ENCODE measurements at places on chromosomes 5 and 9. TPM values are rescaled to one million over a fixed set of nuclear protein-coding genes. Genes with fewer than 3 reads are reported as not detected.

HK3 gene
- total RNA-seq = 1.4 TPM

ANKH gene
- total RNA-seq = 69.5 TPM

MACROH2A1 gene
- total RNA-seq = 252 TPM

TAF1L gene
- not detected for total RNA-seq

TEK gene
- not detected for total RNA-seq

GRCh38 chr5:11733185-11733839 lies 170.9 kb downstream of the CTNND2 start:
- no peak overlapping the region for H3K27ac ChIP-seq
- H3K36me3 ChIP-seq = no peaks in the 10 kb centered on the region
- DNase-seq = no peak
- no peak overlapping the region for H3K4me3 ChIP-seq

DNA sequence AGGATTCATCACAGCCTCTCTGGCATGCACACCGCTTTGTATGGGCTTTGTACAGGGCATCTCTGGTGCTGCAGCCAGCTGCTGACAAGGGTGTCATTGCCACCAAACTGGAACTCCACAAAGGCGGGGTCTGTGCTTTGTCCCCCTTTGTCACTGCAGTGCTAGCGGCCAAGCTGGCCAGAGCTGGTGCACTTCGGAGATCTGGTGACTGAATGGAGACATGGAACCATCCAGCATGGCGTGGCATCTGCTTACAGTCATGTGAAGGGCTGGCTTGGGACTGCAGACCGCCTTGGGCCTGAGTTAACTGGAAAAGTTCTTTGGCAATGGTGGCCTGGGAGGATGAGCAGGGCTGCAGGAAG lies 18.7 kb upstream of the COL5A1 start:
- H3K27me3 ChIP-seq = no peaks in the 10 kb centered on the region
- H3K4me3 ChIP-seq = no peak overlapping the region
- DNase-seq = no peak
- no peak overlapping the region for H3K27ac ChIP-seq
- no peaks in the 10 kb centered on the region for H3K4me1 ChIP-seq
- H3K36me3 ChIP-seq = no peaks in the 10 kb centered on the region

DNA sequence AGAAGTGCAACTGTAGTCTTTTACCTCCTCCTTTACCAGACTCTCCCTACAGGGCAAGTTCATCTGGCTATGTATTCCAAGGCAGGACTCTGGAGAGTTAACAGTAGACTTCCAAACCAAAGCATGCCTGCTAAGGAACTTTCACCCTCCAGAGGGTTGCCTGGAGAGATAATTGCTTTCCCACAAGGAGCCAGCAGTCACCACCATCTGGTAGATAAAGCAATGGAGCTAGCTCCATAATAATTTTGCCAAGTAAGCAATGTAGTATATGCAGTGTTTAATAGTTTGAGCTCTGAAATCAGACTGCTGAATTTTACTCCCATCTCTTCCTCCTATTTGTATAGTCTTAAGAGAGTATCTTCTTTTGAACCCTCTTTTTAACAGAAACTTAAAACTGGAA lies 566.8 kb upstream of the PTGER4 start:
- H3K36me3 ChIP-seq = no peaks in the 10 kb centered on the region
- H3K4me1 ChIP-seq = no peaks in the 10 kb centered on the region
- no peak overlapping the region for H3K27ac ChIP-seq

GRCh38 chr5:78361631-78361993 lies 1.2 kb downstream of the SCAMP1 start:
- H3K4me1 ChIP-seq = peaks cover 16% of the 10 kb centered on the region
- H3K4me3 ChIP-seq = peak overlapping the region; percentile 99
- H3K36me3 ChIP-seq = no peaks in the 10 kb centered on the region
- H3K27ac ChIP-seq = peak overlapping the region; percentile 85

- DNase-seq = no peak
- no peaks in the 10 kb centered on the region for H3K4me1 ChIP-seq
- H3K27me3 ChIP-seq = no peaks in the 10 kb centered on the region
- H3K27ac ChIP-seq = no peak overlapping the region
- no peak overlapping the region for H3K4me3 ChIP-seq
These were observed 51.2 kb downstream of the SGCD start for GRCh38 chr5:156378159-156378558.

GRCh38 chr9:130144703-130145102 lies 27.5 kb upstream of the NCS1 start:
- DNase-seq = no peak
- H3K4me1 ChIP-seq = peaks cover 5% of the 10 kb centered on the region
- H3K27ac ChIP-seq = no peak overlapping the region
- no peak overlapping the region for H3K4me3 ChIP-seq
- H3K36me3 ChIP-seq = no peaks in the 10 kb centered on the region
- no peaks in the 10 kb centered on the region for H3K27me3 ChIP-seq

DNA sequence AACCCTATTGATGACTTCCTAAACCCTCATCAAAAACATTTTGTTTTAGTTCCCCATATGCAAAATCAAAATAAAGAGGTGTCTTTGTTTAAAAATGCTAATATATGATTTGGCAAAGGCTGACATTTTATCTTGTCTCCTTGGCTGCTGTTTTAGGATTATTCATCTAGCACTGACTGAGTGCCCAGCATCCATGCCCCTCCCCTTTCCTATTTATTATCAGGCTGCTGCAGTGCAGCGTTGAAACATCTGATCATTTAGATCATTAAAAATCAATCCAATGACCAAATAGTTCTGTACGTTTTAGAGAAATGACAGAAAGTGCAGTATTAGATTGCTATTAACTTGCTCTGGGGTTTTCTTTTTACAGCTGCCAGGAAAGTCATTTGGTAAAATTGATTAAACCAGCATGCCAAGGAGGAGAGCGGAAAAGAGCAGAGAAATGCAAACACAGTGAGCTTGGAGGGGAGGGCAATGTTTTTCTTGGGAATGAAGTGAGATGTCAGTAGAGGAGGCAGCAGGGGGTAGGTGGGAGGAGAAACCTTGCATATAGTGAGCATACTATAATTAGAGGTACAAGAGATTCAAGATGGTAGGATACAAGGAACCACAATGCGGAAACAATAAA lies 286.3 kb downstream of the PDE4D start:
- H3K27me3 ChIP-seq = no peaks in the 10 kb centered on the region
- H3K4me3 ChIP-seq = no peak overlapping the region
- no peaks in the 10 kb centered on the region for H3K4me1 ChIP-seq
- no peak overlapping the region for H3K27ac ChIP-seq
- H3K36me3 ChIP-seq = no peaks in the 10 kb centered on the region
- DNase-seq = no peak

Data from naive thymus-derived CD4-positive, alpha-beta T cell (primary cell).